ENCODE measurements at places on chromosomes 5 and 9.

- DNase-seq = no peak
Measured at GRCh38 chr5:160317434-160317833, 5.1 kb upstream of the CCNJL start.

- DNase-seq = no peak
Measured at GRCh38 chr9:20562051-20562450, 60.2 kb downstream of the MLLT3 start.

DNA sequence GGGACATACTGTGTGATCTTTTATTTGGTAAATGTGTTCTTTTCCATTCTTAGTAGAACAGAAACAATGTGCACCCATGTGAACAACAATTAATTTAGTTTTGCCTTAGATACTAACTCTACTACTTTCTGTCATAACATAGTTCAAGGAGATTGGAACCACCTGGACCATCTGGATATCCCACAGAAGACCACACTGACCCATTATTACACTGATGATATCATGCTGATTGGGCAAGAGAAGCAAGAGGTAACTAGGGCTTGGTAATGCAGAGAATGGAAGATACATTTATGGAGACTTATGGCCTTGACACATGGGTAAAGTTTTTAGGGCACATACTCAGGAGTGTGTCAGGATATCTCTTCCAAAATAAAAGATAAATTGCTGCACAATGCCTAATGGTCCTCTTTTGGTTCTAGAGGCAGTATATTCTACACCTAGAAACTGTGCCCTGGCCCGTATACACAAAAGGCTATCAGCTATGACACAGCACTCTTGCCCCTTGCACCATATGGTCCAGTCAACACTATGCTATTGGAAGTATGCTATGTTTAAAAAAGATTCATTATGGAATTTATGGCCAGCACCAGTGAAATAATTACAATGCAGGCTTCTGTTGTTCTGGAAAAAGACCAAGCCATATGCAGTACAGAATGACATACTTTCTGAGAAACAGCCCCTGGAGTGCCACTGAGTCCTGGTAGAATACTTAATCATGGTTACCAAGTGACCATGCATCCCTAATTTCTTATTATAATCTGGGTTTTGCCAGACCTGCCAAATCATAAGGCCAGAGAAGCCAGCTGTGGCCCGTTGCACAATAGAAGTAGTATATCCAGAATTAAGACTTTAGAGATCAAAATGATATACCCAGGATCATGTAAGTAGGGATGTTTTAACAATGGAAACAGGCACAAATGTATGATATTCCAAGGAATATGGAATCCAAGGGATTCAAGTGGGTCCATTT lies 41.6 kb upstream of the MROH2B start:
- DNase-seq = no peak

GRCh38 chr9:20286154-20286700 lies 336.1 kb downstream of the MLLT3 start:
- no peak for DNase-seq

DNA sequence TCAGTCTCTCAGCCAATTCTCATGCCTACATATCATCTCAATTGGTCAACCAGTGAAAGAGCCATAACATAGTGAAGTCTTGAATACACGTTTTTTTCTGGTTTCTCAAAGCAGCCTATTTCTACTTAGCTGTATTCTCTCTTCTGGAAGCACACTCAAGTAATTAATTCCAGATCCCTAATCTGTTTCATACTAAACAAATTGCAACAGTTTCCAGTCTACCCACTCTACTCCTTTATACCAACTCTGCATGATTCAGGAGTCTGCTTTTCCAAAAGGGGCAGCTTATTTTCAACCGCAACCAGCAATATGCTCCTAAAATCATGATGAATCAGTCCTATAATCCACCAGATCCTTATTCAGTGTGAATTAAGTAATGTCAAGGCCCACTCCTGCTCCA lies 211.7 kb downstream of the TLE1 start:
- no peak for DNase-seq

DNA sequence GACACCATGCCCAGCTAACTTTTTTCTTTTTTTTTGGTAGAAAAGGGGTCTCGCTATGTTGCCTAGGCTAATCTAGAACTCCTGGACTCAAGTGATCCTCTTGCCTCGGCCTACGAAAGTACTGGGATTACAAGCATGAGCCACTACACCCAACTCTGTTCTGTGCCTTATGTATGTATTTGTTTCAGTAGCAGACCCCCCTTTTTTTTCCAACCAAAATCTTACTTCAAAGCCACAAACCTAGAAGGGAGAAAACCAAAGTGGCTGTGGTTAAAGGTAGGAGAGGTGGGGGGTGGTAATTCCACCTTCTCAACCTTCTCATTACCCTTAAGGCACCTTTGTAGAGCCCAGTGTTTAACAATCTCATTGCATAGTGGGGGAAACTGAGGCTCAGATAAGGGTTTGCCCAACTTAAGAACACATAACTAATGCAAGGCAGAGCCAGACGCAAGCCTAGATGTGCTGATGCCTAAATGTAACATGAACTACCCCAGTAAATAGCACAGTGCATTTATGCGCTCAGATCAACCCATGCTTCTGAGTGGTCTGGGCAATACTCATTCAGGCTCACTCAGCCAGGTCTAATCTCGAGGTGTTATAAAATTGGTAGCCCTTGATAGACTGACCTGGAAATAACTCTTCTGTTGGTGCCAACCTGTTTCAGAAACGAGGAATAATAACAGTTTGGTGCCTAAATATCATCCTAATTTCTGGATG lies 33.0 kb downstream of the ITK start:
- DNase-seq = no peak

DNA sequence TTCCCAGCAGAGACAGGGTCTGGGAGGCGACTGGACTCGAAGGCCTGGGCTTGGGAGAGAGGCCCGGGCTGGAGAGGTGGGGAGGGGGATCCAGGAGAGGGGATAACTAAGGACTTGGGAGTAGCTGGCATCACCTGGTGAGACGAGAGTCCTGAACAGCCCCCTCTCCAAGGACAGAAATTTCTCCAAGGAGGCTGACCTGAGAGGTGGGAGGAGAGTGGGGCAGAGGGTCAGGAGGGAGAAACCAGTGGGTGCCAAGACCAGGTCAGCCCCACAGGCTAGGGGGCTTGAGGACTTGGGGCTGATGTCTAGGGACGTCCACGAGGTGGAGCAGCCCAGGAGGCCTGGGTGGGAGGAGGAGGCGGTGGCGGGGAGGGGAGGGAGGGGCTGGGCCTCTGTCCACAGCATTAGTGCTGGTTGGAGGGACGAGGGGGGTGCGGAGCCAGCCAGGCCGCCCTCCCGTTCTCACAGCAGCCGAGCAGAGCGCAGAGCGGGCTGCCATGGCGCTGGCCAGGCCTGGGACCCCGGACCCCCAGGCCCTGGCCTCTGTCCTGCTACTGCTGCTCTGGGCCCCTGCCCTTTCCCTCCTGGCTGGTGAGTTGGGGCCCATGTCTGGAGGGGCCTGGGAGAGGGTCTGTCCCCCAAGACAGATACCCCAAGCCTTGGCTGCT lies at the start of gene CRB2:
Gene CRB2, plus strand, starts transcription at position 437 of the 671 bp plus-strand sequence. Its CDS starts 64 bp downstream, at position 501.
- no peak for DNase-seq

GRCh38 chr9:95720496-95720895 lies 155.0 kb upstream of the ERCC6L2 start:
- DNase-seq = no peak

GRCh38 chr5:143495821-143496275 lies 92.4 kb upstream of the NR3C1 start:
- DNase-seq = no peak

GRCh38 chr9:5513966-5514616 lies 3.8 kb downstream of the PDCD1LG2 start:
- no peak for DNase-seq

All from CD4-positive, alpha-beta T cell treated with Interleukin-12 subunit alpha and Interleukin-12 subunit beta, for 1 hour (primary cell).